SW480 (cell line): ENCODE measurements at places on chromosomes 16 and 17.

GRCh38 chr16:67194260-67194659 is 2.3 kb downstream of the E2F4 start:
- DNase-seq, result no peak

DNA sequence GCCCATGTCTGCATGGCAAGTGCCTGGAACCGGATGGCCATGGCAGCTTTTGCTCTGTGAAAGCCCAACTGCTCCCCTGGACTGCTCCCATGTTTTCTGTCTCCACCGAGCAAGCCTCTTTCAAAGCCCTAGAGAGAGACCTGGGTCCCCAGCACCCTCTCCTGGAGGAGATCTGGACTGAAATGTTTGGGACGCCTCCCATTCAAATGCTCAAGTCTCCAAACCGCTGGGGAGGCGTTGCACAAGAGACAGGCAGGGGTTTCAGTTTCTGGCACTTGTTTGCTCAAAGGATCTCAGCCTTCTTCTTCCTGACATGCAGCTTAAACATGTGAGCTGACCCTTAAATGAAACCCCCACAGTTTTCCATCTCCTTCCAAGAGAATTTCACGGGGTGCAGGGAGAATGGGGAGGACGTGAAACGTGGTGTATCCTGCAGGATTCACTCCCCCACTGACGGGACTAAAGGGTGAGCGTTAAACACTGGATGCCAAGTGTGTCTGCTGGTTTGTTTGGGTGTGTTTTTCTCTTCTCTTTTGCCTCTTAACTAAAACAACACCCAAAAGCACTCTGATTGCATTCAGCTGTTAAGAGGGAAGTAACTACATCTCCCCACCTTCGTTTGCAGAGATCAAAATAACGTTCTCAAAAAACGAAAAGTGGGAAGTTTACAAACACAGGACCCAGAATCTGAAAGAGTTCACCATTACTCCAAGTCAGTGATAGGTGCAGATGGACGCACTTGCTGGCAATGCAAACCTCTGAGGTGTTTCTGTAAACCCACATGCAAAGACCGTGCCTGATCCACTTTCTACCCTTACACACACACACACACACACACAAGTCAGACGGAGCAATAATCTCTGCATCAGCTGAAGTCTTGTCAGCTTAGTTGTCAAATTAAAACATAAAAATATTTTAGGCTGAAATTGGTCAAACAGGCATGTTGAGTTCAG is 256.9 kb downstream of the C16orf95 start:
- no peak for DNase-seq

DNA sequence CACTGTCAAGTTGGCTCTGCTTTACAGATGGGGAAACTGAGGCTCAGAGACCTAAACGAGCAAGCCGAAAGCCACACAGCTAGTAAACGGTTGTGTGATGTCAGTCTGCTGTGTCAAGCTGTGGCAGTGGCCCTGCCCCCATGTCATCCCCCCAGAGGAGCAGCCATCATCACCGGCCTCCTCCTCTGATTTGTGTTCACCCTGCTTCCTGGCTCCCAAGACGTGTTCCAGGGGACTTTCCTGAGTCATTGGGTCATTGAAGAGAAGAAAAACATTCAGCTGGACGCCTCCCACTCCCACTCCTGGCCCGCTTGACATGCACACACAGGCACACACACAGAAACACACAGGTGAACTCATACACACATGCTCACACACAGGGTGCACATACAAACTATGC is 54.0 kb upstream of the CIBAR2 start:
- no peak for DNase-seq

GRCh38 chr16:89534252-89534756 is 26.1 kb downstream of the SPG7 start:
- no peak for DNase-seq

- peak; percentile 87 for DNase-seq
Observed at GRCh38 chr17:57995076-57995956, 7.3 kb upstream of the VEZF1 start.

DNA sequence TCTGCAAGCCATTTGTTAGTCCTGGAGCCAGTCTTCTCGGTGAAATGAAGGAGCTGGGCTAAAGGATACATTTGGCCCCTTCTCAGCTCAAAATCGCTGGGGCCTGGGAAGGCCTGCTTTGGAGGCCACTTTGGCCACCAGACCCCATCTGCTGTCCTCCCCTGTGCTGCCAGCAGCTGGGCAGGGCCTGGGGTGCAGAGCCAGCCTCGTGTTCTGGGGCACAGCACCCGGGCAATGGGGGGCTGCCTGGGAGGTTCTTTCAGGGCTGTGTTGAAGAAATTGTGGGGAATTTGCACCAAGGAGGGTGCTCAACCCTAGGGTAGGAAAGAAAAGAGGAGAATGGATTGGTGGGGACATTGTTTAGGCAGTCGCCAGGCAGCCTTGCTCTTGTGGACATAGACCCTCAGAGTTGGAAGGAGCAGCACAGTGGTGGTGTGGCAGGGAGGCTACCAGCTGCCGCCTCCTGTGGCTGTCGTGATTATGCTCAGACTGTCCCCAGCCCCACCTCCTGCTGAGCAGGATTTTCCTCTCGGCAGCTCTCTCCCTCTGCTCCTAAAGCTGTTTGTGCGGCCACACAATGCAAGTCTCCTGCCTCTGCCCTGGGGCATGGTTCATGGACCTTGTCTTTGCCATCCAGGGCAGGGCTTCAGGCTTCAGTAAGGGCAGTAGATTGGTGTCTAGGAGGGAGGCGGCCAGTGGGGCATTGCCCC is 174.8 kb downstream of the NTN1 start:
- DNase-seq, result no peak

GRCh38 chr17:72373910-72374741 is 253.3 kb downstream of the SOX9 start:
- no peak for DNase-seq

DNA sequence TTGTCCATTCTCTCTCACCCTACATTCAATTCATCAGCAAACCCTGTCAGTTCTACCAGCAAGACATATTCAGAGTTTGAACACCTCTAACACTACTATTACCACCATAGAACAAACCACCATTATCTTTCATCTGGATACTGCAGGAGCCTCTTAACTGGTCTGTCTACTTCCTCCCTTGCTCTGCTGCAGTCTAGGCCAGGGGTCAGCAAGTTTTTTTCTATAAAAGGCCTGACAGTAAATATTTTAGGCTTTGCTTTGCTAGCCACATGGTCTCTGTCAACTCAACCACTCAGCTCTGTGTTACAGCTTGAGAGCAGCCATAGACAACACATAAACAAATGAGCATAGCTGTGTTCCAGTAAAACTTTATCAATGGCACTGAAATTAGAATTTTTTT is 13.8 kb downstream of the KCTD19 start:
- DNase-seq, result no peak

DNA sequence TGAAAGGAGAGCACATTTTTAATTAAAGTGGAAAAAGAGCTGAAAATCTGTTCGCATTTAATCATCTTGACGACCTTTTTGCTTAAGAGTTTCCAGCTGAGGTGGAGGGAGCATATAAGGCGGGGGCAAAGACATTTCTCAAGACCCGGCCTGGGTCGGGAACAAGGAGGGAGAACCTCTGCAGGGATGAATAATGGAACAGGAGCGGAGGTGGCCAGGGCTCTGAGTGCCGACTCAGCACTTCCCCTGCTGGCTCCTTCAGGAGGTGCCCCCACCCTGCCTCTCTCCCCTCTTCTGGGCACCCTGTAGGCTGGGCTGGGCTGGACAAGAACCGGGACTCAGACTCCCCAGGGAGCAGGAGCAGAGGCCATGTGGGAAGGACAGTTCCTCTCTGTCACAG is 7.9 kb upstream of the NGFR start:
- no peak for DNase-seq

DNA sequence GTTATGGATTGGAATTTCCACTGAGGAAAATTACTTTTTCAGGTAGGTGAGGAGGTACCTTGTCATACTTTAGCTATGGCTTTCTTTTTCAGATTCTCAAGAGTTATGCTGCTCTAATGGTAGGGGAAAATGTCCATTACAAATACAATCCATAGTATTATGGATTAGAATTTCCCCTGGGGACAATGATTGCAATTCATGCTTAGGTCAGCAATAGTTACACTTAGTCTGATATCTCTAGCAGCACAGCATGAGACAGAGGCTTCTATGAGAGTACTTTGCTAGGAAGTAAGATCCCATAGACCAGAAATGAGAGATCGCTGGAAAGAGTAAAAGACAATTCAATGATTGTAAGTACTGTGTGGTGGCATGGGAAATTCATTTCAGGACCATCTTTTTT is 949.5 kb upstream of the CDH8 start:
- no peak for DNase-seq

DNA sequence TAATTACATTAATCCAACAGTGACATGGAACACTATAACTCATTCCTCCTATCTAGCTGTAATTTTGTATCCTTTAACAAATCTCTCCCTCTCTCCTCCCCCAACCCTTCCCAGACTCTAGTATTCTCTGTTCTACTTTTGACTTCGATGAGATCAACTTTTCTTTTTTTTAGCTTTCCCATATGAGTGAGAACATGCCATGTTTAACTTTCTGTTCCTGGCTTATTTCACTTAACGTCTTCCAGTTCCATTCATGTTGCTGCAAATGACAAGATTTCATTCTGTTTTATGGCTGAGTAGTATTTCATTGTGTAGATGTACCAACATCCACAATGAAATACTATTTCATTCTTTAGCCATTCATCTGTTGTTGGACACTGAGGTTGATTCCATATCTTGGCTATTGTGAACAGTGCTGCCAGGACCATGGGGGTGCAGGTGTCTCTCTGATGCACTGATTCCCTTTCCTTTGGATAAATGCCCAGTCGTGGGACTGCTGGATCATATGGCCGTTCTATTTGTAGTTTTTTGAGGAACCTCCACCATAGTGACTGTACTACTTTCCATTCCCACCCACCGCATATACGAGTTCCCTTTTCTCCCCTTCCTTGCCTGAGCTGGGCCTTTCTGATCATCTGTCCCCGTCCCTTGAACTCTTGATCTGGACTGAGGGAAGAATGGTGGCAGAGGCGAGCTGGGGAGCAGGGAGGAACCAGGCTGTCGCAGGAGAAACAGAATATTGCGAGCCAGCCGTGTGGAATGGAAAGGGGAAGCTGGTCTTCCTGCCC is 7.7 kb upstream of the CEP295NL start:
- no peak for DNase-seq

DNA sequence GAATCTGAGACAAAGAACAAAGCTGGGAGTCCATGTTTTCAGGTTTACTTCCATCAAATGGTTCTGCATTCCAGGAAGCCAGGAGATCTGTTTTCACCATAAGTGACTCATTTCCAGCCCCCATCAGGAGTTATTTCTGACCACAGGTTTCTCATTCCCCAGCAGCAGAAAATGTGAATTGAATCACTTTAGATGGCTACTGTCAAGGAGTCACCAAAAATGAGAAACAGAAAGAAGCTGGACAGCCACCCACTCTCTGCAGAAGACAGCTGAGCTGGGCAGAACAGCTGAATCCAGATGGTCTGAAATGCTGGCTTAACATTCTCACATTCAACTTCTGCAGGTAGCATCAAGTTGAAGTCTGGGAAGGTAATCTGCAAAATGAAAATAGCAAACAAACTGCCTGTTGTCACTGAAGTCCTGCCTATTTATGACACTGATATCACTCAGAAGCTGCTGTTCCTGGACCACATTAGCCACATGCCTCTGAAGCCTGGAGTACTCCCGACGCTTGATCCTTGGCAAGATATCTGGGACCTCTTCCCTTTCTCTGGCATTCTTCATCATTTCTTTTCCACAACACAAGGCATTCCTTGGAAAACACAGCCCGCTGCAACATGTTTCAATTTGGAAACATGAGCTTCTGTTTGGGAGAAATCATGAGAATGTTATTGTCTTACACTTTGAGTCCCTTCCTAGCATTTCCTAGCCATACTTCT is 15.3 kb downstream of the CCL11 start:
- peak; percentile 47 for DNase-seq

DNA sequence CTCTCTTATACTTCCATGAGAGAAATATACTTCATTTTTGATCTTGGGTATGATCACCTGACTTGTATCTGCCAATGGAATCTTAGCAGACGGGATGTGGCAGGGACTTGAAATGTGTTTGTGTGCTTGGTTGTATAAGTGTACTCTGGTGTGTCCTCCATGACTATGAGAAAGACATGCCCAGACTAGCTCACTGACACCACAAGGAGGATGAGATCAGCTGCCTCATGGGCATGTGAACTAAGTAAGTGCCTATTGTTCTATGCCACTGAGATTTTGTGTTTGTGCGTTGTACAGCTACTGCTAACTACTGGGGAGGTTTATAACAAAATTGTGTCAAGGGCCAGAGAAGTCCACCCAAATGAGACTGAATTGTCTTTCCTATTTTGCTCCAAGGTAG is 402.2 kb upstream of the SALL1 start:
- DNase-seq, result no peak

GRCh38 chr17:29929006-29929532 is 959 bp downstream of the SSH2 start:
- DNase-seq, result peak; percentile 69

- DNase-seq, result no peak
Observed at GRCh38 chr17:15483431-15483830, 16.0 kb upstream of the CDRT4 start.

DNA sequence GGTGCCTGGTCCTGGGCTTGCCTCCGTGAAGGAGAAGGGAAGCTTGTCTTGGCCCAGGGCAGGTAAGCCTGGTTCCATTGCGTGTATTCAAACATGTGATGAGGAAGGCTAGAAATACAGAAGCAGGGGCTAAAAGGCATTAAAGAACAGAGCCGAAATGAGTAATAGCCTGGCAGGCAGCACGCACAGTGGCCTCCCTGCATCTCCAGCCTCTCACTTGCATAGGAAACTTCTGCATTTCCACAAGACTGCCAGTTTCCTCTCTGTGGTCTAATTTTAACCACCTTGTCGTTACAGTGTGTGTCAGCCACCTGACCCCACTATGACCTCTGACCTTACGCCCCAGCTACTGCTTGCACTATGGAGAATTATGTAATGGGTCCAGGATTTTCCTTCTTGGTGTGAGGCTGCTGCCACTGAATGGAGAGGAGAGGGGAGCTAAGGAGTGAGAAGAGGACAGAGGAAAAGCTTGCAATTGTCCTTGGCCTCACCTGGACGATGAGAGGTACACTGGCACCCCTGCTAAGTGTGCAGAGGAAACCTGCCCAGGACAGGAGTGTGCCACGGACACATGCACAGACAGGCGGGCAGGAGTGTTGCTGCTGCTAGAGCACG is 32.8 kb downstream of the HIC1 start:
- no peak for DNase-seq

- DNase-seq, result no peak
Observed at GRCh38 chr17:3027786-3028532, 35.4 kb downstream of the OR1D5 start.

GRCh38 chr17:16924696-16925440 is 47.0 kb downstream of the TNFRSF13B start:
- no peak for DNase-seq

DNA sequence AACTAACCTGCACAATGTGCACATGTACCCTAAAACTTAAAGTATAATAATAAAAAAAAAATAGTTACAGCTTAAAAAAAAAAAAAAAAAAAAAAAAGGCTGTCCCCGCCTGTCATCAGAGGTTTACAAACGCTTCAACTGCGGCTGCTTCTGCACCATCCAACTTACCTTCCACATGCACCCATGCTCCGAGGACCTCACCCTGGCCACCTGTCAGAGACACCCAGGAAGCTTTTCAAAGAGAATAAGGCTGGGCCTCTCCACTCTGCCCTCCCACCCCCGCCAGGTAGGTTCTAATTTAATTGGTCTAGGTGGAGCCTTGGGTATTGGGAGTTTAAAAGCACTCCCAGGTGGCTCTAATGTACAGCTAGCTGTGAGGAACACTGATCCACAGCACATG is 64.9 kb downstream of the COPRS start:
- no peak for DNase-seq
